ENCODE measurements at places on chromosomes 12 and 14.

DNA sequence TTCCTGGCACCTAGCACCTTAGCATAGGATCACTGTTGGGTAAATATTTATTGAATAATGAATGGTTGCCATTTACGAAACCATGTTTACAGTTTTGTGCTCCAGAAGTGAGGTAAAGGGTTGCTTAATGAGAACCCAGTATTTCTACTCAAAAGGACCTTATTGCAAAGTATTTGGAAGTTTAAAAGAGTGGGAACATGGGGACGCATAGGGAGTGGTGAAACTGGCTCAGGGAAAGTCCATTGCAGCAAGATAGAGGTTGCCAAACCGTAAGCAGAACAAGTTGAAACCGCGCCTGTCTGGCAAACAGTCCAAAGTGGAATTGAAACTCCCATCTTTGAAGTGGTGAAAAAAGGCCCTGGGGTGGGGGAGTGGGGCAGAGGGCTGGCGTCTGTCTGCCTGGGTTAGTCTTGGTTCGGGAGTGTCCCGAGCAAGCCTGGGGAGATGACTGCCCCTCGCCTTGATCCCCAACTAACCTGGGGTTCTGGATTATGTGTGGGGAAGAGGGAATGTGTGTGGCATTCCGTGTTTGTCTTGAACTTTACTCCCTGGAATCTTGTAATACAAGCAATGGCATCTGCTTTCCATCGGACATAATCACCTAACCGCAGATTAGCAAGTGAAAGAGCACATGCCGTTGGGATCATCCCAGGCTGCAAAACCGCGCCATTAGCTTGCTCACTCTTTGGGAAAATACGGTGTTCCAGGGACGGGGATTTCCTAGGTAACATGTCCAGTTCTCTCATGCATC, 7.2 kb downstream of the ALDH2 start:
- no peak for DNase-seq

GRCh38 chr12:51682981-51683380, 91.9 kb downstream of the SCN8A start:
- DNase-seq: no peak

- no peak for DNase-seq
Observed at GRCh38 chr12:22935090-22935489, 310.1 kb downstream of the ETNK1 start.

GRCh38 chr12:32362892-32363291, 36.5 kb upstream of the FGD4 start:
- DNase-seq: no peak

GRCh38 chr12:6771091-6771495, 1.2 kb upstream of the LAG3 start:
- DNase-seq: no peak

DNA sequence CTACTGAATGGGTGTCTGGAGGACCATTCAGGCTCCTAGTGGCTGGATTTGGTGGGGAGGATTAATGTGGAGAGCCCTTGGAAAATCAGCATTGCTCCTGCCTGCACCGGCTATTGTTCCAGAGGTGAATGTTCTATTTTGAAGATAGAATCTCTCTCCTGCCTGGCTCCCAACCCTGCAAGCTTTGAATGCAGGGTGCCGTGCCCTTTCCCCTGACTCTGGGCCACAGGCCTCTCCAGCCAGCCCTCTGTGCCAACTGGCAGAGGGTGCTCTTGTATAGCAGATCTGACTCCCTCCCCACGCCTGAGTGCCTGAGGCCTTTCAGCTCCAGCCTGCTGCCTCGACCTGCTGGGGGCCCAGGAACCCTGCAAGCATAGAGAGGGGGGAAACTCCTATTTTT, 106.8 kb downstream of the TMEM260 start:
- DNase-seq: no peak

DNA sequence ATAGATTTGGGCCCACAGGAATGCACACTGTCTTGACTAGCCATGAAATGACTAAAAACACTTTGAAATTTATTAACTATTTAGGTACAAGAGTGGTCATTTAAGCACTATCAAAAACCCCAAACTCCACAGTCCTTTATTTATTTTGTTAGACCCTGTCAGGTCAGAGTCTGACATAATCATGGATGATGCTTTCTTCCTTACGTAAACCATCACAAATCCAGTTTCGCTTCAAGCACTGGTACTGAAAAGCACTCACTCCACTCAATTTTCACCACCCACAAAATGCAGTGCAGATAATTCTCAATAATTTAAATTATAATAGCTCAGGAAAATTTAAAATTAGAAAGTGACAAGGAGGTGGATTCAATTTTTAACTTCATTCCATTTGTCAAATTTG, 25.8 kb downstream of the PPP2R5E start:
- no peak for DNase-seq

DNA sequence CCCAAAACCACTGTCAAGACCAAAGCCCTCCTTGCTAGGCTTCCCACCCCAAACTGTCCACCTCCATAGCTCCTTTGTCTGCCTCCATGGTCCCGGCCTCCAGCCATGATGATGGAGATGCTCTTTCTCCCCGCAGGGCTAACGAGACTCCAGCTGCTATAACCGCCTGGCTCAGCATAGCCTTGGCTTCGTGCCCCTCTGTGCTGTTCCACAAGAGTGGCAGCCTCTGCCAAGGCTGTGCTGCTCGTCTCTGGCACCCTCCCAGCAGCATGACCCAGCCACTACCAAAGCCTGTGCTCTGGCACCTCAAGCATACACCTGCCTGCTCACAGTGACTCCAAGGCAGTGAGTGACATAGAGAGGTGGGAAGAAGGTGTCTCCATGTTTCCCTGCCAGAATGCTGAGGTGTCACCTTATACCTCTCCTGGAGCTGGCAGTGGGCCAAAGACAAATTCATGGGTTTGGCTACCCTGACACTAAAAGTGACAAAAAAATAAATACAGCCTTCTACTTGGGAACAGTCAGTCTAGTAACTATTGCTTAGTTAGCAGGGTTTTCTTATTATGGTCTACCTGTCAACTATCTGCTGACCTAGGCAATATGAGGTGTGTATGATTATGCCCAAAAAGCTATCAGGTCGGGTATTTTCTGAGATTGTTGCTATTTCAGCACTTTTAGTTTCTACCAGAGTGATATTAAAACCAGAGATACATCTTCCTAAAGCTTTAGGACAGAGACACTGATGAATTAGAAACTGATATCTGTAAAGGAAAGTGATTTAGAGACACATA, 16.1 kb upstream of the KRT73 start:
- no peak for DNase-seq

DNA sequence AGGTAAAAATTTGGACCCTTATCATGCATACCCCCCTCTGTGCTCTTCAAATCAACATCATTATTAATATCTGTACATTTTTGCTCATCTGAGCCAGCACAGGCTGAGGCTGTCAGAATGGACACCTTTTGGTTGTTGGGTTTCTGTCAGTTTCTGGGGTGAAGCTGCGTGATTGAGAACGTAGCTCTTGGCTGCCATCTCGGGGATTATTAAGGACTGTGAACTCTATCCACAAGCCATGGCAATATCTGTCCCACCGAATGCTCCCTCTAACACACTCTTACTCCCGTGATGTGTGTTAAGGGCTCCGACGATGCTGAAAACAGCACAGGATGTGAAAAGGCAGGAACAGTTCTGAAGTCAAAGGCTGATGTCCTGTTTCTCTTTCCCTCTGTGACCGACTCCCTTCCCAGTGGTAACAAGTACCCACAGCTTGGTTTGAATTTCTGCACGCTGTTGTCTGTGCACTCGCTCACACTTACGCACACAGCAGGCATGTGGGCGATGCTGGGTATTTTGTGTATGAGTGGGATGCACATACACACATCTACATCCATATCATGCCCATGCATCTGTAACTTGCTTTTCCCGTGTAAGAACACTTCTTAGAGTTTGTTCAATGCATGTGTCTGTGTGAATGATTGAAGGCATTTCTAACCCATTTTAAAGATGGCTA, 405.6 kb downstream of the TMEM121 start:
- no peak for DNase-seq
